Cardiac fibroblast (primary cell): ENCODE measurements at places on chromosomes 1 and 21.
A peak's percentile ranks its signal among the peaks of the same experiment; 100 is the strongest.

- DNase-seq: no peak
Measured at GRCh38 chr1:53069663-53070327, 7.8 kb downstream of the PODN start.

DNA sequence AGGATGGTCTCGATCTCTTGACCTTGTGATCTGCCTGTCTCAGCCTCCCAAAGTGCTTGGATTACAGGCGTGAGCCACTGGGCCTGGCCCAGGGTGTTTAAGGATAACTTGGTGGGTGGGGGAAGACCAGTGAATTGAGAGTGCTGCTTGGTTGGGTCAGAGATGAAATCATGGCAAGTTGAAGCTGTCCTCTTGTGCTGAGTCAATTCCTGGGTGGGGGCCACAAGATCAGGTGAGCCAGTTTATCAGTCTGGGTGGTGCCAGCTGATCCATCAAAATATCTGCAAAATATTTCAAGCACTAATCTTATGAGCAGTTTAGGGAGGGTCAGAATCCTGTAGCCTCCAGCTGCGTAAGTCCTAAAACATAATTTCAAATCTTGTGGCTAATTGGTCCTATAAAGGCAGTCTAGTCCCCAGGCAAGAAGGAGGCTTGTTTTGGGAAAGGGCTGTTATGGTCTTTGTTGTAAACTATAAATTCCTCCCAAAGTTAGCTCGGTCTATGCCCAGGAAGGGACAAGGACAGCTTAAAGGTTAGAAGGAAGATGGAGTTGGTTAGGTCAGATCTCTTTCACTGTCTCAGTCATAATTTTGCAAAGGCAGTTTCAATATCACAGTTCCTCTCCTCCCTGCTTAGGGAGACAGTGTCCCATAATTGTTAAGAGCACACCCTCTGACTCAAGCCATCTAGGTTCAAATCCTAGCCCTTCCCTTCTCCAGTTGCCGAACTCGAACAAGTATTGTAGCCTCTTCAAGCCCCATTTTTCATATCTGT lies 66.8 kb upstream of the BACH1 start:
- DNase-seq: no peak

GRCh38 chr1:59215766-59216291 lies 81.1 kb upstream of the FGGY start:
- no peak for DNase-seq

DNA sequence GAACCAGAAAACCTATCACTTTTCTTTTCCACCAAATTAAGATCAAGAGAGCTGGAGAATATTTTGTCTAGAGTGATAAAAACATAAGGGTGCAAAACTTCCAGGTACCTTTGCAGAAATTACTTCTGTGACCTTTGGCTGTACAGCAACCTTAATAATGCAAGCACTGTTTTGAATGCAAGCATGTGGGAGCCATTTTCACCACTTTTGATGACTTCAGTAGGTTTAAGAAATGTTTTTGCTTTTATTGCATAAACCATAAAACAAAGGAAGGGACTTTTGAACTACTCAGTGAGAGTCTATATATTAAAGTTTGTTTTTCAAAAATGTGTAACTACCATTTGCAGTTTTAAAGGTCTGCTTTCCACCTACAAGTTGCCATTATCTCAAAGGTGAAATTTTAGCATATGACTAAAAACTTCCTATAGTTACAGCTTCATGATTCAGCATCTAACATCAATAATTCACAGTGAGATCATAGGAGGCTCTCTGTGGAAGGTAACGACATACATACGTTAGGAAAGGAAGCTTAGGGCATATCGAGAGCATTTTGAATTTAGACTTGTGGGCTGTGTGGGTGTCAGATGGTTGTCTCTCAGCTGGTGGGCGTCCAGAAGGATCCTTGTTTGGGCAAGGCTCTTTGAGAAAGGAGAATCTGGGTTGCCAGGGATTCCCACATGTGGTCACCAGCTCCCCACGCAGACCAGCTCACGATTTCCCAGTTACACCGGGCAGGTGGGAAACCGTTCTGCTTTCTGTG lies 1.1 kb upstream of the GADD45A start:
- peak; percentile 78 for DNase-seq

DNA sequence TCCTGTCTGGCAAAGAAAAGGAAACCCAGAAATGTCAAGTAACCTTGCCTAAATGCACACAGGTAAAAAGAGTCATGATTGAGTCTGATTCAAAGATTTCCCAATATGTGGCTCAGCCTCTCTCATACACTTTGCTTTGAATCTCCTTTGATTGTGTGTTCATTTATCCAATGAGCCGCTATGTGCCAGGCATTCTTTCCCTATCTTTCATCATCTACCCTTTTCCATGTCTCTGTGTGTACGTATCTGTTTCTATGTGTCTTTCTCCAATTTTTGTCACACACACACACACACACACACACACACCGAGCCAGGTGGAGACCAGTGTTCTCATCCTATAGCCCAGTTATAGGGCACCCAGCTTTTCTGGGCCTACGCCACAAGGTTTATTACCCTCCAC lies 35.7 kb upstream of the BCL9 start:
- no peak for DNase-seq

GRCh38 chr1:206568256-206568655 lies 44.0 kb downstream of the EIF2D start:
- no peak for DNase-seq
